ENCODE measurements at places on chromosomes 1 and 21.

DNA sequence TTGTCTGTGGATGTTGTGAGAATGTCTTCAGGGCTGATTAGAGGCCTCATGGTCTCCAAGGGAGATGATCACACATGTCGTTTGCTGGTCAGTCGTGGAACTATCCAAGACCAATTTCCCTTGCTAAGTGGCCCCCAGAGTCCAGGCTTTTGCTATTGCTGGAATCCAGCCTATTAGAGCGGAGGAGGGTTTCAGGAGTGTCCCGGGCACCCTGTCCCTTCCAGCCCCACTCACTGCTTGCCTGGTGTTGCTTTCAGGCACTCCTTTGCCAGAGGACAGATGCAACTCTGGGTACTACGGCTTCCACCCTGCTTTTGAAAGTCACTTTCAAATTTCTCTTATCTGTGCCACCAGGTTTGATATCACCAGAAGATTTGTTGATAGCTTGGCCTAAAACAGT lies 149.1 kb downstream of the NOS1AP start:
- no peak for DNase-seq

- DNase-seq, result no peak
These were observed 23.2 kb upstream of the NUP133 start for GRCh38 chr1:229531326-229531725.

GRCh38 chr1:184740344-184740743 lies 14.3 kb downstream of the EDEM3 start:
- no peak for DNase-seq

GRCh38 chr1:54108156-54108555 lies 44.6 kb downstream of the CDCP2 start:
- DNase-seq, result no peak

GRCh38 chr1:150973836-150974579 lies 627 bp downstream of the CERS2 start:
- no peak for DNase-seq

GRCh38 chr1:90502194-90502593 lies 214.9 kb downstream of the BARHL2 start:
- DNase-seq, result no peak

- no peak for DNase-seq
These were observed 25.4 kb downstream of the CELA3A start for GRCh38 chr1:22026924-22027289.

DNA sequence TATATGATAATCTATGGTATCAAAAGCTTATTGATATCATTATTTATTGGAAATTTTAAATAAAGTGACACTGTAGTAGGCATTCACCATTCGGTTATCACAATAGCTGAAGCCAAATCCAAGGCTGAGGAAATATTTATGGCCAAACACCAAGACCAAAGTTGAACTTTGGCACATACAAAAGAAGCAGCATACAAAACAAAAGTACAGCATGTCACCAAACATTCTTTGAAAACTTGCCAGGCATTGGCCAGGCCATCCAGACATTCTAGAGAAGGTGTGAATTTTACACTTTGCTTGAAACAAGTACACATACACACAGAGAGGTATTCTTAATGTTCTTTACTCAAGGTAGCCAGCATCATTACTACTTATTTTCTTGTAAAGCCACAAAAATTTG lies 544.4 kb upstream of the CXADR start:
- no peak for DNase-seq

GRCh38 chr1:177219554-177220458 lies 49.0 kb downstream of the BRINP2 start:
- DNase-seq, result no peak

DNA sequence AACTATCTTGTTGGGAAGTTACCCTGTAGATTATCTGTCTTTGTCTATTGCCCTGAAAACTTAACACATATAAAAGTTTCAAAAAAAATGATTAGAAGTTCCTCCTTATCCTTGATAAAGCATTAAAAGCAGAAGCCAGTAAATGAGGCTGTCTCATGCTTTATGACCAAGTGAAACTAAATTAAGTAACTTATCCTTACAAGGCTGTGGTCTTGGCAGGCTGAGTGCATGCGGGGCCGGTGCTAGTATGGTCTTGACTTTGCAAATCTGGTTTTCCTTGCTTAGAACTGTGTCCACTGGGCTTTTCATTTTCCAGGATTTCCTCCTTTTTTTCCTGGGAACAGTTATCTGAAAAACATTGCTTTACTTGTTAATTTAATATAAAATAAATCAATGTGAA lies 43.1 kb downstream of the PCNX2 start:
- DNase-seq, result no peak

GRCh38 chr1:103024051-103024450 lies 84.3 kb downstream of the COL11A1 start:
- no peak for DNase-seq

DNA sequence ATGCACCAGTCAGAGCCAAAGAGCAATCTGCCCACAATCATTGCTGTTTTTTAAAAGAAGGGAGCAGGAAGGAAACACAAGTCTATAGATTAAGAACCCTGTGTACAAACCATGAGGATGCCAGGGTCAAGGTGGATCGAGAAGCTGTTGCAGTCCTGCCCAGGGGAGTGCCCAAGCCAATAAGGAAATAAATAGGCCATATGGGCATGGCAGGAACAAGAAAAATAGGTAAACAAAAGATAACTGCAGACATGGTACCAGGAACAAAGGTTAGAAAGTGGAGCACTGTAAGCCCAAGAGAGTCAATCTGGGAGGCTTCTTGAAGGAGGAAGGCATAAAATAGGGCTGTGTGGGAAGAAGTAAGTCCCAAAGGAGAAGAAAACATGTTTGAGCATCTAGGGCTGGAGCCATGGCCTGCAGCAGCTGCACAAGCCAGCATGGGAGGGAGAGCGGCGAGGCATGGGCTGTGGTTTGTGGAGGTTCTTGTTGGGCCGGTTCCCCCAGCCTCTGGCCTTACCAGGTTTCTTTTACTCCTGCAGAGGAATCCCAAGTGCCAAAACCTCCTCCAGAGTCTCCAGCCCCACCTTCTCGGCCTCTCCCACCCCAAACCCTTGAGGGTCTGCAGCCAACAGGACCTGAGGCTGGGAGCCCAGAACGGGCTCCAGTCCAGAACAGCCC lies 13.6 kb downstream of the INAVA start:
- DNase-seq, result no peak

DNA sequence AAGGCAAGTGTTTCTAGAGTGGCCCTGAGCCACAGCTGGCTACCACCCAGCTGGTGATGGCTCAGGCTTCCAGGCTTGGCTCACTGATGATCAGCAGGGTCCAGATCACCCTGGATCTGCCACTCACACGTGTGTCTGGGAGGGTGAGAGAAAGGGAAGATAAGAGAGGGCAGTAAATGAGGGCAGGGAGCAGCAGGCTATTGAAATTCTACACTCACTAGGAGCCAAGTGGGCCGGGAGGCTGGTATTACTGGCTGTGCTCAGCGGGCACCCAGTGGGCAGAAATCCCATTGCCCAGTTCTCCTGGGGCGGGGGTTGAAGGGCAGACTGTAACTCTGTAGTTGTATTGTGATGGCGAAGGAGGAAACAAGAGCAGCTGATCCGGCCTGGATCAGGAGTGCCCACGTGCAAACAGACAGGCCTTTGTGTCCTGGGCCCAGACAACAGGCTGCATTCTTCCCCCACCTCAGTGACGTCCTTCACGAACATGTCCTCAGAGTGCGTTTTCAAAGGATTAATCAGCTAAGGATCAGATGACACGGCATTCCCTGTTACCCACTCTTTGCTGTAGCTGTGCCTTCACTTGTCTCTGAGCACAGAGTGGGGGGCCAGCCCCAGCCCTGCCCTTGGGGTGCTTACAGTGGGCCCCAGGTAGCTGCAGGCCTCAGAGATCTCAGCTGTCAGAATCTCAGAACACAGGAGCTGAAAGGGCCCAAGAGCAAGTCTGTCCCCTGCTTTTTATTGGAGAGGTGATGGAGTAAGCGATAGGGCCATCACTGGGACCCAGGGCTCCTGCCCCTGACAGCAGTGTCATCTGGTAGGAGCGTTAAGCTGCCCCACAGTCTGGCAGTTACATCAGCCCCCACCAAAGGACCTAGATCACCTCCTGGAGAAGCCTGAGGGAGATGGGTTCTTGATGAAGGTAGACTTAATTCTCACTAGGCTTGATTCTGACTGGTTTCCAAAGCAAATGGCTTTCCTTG lies 60.5 kb downstream of the ATP1A1 start:
- no peak for DNase-seq

DNA sequence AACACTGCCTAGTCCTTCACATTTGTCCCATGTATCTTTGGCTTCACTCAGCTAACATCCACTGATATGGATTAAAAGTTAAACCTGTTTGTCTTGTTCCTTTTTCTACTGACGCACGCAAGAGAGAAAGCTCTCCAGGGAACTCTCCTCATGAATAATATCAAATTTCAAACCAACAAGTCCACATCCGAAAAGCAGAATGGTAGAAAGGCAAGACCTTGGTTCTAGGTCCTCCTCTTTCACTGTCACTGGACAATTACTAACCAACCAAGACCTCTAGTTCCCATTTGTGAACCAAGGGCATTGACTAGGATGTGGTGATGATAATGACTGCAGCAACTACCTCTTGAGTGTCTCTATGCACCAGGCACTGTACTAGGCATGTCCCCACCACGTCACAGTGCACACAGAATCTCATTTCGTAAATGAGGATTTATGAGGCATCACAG lies 8.4 kb downstream of the PLPP3 start:
- DNase-seq, result no peak

DNA sequence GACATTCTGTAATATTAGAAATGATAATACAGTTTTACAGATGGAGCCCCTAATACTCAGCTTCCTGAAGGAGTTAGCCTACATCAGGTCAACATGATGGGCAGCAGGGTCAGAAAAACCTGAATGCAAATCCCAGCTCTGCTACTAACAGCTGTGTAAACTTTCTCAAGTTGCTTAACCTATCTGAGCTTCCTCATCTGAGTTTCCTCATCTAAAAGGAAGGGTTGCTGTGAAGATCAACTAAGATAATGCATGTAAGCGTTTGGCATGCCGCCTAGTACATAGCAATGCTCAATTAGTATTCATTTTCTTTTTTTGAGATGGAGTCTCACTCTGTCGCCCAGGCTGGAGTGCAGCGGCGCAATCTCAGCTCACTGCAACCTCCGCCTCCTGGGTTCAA lies 18.4 kb upstream of the DESI2 start:
- DNase-seq, result no peak

GRCh38 chr21:41557884-41558283 lies 49.9 kb upstream of the TMPRSS2 start:
- no peak for DNase-seq

DNA sequence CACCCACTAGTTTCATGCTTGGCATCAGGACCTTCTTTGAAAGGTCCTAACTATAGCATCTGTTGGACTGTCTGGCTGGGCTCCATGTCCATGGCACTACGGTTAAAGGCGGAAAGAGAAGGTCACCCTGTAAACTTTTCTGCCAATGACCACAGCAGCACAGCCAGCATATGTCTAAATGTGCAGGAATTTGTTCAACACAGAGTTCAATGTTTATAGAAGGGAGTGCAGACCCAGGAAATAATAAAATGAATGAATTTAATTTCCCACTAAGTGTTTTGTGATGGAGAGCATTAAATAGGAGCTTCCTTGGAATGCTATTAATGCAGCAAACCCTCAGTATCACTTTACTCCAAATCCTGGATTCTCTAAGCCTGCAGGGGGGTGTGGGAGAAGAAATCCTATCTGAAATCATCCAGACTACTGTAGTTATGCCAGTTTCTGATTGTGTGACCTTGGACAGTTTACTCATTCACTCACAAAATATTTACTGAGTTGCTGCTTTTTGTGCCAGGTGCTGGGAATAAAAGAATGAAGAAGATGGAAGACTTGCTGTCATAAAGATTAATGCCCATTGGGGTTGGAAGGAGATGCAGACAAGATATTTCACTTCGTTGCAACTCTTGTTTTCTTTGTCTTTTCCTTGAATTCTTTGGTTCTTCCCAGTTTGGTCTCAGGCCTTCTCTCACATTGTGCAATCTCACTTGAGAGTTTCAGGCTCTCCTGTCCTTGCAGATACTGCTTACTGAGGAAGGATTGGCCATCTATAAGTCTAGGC lies 195.0 kb downstream of the ROR1 start:
- DNase-seq, result no peak

DNA sequence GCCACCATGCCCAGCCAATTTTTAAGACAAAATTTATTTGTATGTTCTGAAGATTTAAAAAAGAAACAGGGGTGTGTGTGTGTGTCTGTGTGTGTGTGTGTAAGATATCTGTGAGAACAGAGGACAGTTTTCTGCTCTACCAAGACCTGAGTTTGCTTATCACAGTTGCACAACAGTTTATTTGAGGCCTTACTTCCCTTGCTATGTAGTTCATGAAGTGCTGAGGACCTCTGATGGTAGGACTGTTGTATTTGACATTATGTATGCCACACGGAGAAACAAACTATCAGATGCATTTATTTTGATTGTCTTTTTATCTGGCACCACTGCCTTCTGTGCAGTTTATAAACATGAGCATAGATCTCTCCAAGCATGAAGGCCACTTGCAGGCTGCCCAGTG lies 355.2 kb downstream of the PBX1 start:
- DNase-seq, result no peak

DNA sequence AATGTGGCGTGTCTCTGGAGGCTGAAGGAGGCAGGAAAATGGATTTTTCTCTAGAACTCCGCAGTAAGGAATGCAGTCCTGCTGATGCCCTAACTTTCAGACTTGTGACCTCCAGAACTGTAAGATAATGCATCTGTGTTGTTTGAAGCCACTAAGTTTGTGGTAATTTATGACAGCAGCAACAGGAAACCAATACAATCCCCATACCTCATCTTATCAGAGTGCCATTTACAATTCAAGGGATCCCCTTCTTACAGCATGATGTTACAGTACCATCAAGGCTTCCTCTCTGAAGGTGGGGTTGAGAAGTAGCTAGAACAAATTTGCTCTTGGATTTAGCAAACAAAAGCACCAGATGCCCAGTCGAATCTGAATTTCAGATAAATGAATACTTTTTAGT lies 21.6 kb downstream of the ABCA4 start:
- no peak for DNase-seq

All from tibial nerve (tissue), 4 donors.